ENCODE measurements at places on chromosomes 1 and 21.

DNA sequence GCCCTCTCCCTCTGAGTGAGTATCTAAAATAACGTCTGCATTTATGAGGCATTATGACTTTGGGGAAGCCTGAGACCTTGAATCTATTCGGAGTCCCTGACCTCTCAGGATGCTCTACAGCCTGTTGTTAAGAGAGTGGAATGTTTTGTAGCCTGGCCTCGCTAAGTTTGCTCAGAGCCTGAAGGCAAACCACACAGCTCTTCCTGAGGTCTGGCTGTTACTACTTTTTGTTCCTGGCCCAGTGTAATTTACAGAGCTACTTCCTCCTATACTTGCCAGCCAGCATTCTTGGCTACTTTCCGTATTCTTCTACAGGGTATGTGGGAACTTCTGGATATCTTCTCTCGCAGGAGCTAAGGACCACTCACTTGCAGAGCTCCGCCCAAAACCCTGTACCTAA, 3.6 kb upstream of the ZMYM4 start:
- DNase-seq = peak; percentile 51

- no peak for DNase-seq
Measured at GRCh38 chr1:221031458-221032203, 152.4 kb downstream of the HLX start.

DNA sequence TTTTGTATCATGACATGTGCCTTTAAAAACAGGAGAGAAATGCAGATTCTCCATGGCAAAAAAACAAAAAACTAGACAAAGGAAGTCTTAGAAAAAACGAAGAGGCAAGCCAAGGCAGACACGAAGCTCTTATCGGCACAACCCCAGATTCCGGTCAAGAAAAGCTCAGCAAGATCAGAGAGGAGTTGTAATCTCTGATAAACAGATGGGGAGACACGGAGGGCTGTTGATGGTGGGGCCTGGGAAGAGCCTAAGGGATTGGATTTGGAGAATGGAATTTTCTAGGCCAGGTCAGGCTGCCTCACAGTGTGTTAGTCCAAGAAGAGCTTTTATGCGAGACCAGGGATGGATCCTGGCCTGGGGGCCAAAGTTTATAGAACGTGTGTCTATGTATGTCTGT, 96.2 kb upstream of the AKT3 start:
- DNase-seq = no peak

DNA sequence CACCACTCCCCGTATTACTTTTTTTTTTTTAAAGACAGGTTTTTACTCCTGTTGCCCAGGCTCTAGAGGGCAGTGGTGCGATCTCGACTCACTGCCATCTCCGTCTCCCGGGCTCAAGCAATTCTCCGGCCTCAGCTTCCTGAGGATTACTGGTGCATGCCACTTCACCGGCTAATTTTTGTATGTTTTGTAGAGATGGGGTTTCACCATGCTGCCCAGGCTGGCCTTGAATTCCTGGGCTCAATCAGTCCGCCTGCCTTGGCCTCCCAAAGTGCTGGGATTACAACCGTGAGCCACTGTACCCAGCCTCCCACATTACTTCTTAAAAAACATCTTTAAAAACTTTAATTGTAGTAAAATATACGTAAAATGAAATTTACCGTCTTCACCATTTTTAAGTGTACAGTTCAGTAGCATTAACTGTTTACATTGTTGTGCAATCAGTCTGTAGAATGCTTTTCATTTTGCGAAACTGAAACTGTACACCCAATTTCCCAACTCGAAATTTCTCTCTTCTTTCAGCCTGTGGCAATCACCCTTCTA, 77.0 kb downstream of the ZMYM4 start:
- DNase-seq = no peak

- no peak for DNase-seq
Measured at GRCh38 chr1:154791292-154792166, 78.6 kb downstream of the KCNN3 start.

- DNase-seq = no peak
Measured at GRCh38 chr1:100543640-100544039, 5.7 kb downstream of the GPR88 start.

DNA sequence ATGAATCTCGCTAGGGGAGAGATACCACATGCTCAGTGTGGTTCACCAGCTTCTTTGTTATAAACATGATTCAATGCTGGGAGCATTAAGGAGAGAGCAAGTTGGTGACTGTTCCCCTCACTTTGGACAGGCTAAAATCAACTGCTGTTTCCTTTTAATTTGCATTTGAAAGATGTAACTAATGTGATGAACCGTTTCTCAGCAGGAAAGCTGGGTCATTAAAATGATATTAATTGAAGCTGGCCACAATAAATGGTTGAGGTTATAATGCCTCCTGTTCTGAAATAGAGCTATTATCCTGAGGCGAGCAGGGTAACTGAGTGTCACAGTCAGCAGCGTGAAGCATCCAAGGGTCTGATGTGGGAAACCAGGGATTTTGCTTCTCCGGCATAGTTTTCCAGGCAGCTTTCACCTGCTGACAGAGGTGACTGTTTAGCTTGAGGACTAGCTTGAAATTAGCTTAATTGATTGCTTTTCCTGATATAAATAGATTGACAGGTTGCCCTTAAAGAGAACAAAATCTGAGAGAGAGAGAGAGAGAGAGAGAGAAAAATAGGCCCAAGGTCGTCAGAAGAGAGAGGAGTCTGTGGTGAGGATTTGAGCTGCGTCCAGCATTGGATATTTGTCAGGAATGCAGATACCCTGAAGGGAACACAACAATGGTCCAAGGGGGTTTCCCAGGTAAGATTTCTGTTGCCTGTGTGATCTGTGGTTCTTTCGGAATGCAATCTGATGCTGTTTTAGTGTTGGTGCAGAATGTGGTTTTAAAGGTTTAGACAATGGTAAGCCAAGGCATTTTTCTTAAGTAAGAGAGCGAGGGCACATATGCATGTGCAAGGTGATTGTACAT, 209.7 kb downstream of the PATJ start:
- no peak for DNase-seq

DNA sequence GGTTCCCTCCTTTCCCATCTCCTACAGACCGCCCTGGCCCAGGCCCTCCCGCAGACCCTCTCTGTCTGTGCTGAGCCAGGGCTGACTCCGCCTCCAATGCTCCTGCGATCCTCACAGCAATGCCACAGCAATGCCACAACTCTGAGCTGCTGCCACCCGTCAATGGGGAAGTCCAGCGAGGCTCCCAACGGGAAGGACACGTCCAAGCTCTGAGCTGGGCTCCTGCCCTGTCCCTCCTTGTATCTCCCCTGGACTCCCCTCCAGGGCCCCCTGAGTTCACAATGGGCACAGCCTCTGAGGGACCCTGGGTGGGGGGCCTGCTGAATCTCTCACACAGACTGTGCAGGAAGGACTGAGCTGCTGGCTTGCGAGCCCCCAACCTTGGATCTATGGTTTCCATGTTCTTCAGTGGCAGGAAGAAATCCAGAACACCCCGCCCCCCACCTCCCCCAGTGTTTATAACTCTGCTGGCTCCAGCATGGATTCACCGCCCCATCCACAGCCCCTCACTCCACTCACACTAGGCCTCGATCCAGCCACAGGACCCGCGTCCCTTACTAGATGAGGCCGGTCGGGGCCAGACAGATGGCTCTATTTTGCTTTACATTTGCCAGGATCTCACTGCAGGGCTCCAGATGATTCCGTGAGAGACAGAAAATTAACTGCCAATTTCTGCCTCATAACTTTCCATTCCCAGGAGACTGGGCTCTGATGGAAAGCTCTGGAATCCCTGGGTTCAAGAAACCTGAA, 338.0 kb downstream of the MATN1 start:
- no peak for DNase-seq

DNA sequence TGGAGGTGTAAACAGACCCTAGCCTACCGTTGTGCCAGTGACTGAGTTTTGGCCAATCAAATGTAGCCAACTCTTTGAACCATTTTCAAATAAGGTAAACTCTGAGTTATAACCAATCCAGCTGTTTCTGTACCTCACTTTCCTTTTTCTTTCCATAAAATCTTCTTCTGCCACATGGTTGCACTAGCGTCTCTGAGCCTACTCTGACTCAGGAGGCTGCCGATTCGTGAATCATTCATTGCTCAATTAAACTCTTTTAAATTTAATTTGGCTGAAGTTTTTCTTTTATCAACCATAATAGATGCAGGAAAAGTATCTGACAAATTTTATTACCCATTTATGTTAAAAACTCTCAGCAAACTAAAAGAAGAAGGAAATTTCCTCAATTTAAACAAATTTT, 111.5 kb upstream of the LYPLAL1 start:
- no peak for DNase-seq

DNA sequence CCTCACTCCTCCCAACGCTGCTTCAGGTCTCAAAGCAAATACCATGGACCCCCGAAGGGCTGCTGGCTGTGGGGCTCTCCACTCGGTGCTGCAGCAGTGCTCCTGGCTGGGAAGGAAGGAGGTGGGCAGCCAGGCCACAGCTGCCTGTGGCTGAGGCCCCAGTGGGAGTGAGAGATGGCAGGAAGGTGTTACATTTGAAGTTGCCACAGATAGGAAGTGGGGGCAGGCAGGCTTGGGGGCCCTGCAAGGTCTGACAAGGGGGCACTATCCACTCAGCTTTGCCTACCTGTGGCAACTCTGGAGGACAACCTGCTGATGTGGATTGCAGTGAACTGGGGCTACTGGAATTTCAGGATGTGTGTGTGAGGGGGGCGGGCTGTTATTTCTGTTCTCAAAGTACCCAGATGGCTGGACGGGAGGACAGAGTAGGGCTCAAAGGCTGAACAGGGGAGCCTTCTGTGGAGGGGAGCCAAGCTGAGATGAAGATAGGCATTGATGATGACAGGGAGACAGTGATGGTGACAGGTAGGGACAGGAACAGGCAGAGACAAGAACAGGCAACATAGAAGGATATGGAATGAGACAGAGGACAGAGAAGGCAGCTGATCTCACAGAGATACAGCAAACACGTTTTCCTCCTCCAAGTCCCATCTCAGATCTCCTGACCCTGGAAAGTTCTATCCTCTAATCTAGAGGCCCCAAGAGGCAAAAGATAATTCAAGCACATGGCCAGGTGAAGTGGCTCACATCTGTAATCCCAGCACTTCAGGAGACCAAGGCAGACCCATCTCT, 1.8 kb downstream of the ZNF683 start:
- no peak for DNase-seq

- DNase-seq = no peak
Measured at GRCh38 chr1:21873174-21873573, 61.1 kb downstream of the LDLRAD2 start.

- DNase-seq = no peak
Measured at GRCh38 chr1:56589369-56589768, 10.0 kb upstream of the PLPP3 start.

DNA sequence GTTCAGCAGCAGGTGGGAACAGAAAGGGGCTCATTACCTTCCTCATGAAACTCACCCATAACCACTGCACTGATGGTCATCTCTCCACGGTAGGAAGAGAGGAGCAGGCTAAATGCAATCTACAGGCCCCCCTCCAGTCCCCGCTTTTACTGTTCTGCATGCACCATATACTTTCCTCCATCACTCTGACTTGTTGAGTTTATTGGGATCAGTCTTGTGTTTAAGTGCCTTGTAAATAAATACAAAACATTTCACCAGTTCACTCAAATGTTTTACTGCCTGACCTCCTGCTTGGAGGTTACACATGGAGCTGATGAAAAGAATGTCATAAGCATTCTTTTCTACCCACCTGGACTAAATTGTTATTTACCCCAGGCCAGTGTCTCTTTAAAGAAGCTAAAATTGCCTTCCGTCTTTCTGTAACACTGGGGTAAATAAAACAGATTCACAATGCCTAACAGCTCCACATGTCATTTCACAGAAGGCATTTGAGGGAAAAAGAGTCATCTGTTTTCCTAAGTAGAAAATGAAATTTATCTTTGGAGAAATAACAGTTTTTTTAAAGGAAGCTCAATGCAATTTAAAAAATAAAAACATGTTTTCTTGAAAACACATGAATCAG, 30.7 kb downstream of the PTPN14 start:
- no peak for DNase-seq

- DNase-seq = no peak
Measured at GRCh38 chr1:47849591-47850261, 147.5 kb downstream of the TRABD2B start.

DNA sequence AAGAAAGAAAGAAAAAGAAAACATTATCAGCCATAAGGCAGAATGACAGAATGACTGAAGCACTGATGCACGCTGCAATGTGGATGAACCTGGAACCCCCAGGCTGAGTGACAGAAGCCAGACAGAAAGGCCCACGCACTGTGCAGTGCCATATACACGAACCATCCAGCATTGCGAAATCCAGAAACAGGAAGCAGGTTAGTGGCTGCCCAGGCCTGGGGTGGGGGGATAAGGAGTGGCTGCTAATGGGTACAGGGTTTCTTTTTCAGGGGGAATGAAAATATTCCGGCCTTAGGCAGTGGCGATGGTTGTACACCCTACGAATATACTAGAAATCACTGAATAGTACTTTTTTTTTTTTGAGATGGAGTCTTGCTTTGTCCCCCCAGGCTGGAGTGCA, 57.0 kb downstream of the CHD5 start:
- no peak for DNase-seq

DNA sequence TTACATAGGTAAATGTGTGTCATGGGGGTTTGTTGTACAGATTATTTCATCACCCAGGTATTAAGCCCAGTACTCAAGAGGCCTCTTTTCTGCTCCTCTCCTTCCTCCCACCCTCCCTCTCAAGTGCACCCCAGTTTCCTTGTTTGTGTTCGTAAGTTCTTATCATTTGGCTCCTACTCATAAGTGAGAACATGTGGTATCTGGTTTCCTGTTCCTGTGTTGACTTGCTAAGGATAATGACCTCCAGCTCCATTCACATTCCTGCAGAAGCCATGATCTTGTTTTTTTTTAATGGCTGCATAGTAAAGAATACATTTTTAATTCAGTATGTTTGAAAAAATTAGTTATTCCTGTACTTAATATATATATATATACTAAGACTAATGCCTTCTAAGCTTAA, 107.7 kb downstream of the CLDN17 start:
- DNase-seq = no peak

DNA sequence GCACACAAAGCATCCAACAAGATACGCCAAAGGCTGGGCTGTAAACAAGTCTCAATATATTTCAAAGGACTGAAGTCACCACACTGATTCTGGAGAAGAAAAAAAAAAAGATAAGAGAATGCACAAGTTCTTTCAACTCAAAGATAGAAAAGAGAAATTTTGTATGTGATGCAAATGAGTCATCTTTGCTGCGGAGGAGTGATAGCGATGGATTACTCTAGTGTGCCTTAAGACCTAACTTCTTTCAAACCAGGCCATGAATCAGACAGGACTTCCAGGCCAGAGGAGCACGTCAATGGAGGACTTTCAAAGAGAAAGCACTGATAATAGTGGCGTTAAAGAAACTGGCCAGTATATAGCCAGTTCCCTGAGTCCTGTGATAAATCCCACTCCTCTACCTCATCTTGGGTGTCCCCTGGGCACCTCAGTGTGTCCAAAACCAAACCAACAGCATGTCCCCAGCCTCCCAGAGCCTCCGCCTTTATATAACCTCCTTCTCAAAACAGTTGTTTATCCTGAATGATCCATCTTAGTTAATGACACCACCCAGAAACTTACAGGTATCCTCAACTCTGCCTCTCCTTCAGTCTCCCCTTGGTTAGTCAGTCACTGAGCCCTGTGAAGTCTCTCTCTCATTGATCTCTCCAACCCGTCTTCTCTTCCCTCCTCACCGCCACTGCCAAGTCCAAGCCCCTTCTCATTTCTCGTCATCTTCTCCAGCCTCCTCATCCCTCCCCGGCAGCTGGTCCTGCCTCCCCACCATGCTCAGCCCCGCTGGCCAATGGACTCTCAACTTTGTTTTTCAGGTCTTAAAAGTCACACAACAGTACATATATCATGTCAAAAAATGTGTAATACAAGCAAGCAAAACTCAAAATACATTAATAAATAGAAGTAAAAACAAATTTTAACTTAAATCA, 47.2 kb upstream of the IFFO2 start:
- no peak for DNase-seq

Data from GM04503 (cell line).